GDM1 (cell line): ENCODE measurements at places on chromosomes 13 and 19.

DNA sequence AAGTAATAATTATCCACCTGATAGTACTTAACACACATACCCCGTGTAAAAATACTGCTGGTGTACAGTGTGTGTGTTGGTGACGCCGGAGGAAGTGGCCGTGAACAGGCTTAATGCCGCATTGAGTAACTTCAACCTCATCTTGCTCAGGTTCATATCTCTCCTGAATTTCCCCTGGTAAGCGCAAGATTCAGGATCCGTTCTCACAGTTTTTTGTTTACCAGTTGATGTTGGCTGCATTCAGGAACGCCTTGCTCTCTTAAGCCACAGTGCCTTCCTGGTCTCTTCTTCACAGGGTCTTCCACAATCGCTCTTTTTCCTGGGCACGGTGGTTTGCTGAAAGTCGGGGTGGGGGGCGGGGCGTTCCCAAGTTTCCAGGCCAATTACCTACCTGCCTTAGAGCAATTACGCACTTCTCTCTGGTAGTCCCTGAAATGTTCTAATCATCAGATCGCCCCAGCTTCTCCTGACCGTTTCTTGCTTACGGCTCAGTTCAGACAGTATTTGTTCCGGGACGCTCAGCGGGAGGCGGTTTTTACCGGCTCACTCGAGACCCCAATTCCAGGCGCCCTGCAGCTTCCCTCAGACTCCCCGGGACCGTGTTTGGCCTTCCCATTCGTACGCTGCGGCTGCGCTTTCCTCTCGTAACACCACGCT lies 706 bp upstream of the DNAJC3 start:
- DNase-seq: no peak

GRCh38 chr19:46076031-46076880 lies 35.5 kb upstream of the IGFL4 start:
- no peak for DNase-seq

- DNase-seq: no peak
Measured at GRCh38 chr19:30122431-30122830, 180.4 kb downstream of the URI1 start.

GRCh38 chr19:2058570-2059421 lies 7.8 kb upstream of the MKNK2 start:
- no peak for DNase-seq
